ENCODE measurements at places on chromosomes 3 and 15. TPM values are rescaled to one million over a fixed set of nuclear protein-coding genes. Genes with fewer than 3 reads are reported as not detected.

GRCh38 chr3:43953814-43954692 is 263.3 kb downstream of the ABHD5 start:
- no peak for DNase-seq

DNA sequence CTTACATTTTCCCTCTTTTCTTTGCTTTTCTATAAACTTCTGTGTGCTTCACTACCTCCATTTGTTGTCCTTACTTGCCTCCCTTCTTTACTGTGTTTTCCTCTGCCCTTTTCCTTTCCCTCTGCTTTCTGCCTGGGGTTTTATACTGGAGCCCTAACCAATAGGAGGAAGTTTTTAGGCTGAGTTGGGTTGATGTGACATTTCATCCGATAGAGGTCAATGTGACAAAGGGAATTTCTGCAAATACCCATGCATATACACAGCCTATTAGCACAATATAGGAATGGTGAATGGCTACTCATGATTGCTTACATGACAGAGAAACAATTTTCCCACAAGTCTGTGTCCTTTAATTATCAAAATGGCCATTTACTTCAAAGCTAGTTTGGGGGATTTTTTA is 153.0 kb upstream of the ARPP21 start:
- DNase-seq = no peak

- no peak for DNase-seq
Measured at GRCh38 chr3:45571969-45572368, 22.6 kb upstream of the LIMD1 start.

DNA sequence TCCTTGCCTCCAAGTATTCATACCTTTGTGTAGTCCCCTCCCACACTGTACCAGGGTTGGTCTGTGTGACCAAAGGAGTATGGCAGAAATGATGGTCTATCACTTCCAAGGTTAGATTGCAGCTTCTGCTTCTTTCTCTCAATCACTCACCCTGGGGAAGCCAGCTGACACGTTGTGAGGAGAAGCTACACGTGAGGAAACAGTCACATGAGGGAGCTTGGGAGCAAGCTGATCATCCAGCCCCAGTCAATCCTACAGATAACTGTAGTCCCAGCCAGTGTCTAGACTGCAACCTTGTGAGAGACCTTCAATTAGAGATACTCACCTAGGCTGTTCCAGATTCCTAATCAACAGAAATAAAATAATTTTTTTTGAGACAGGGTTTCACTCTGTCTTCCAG is 6.2 kb upstream of the ZNF774 start:
- DNase-seq = no peak

- no peak for DNase-seq
Measured at GRCh38 chr3:129317014-129317771, 38.5 kb downstream of the HMCES start.

GRCh38 chr3:52487050-52487787 is 7.9 kb upstream of the STAB1 start:
- DNase-seq = no peak

GRCh38 chr15:68231102-68231818 is 1.7 kb upstream of the CLN6 start:
- DNase-seq = no peak

- no peak for DNase-seq
Measured at GRCh38 chr15:59436774-59437141, 1.2 kb upstream of the FAM81A start.

DNA sequence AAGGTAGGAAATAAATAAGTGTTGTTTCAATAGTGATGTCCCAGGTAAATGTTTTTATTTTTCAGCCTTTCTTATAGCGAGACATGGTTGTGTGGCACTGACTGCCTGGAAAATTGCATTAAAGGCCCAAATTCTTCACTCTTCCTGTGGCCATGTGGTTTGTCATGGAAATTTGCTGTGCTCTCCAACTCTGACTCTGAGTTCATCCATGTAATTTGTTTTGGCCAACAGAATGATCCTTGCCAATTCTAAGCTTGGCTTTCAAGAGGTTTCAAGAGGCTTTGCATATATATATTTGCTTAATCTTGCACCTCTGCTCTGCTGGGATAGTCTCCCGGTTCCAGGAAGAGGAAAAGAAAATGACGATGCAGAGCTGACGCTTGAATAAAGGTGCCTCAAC is 107.5 kb upstream of the ARHGEF26 start:
- DNase-seq = no peak

- DNase-seq = no peak
Measured at GRCh38 chr15:93250950-93251349, 161.9 kb upstream of the RGMA start.

GRCh38 chr3:32531010-32531647 is 28.5 kb upstream of the CMTM6 start:
- no peak for DNase-seq

DNA sequence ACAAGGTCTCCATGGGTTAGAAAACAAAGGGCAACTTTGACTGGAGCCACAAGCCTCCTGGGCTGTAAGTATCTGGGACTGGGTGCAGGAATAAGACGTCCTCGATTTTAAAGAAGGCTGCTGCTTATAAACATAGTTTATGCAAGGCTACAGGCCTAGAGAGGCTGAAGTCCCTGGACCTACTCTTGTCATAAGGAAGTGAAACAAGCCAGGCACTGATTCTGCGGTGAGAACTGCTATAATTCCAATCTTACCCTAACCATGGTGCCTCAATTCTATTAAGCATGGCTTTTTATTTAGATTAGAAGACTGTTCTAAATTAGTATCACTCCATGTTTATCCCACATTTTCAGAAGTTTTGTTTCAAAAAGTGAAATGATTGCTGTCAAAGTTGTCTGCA is 777.6 kb downstream of the PLOD2 start:
- no peak for DNase-seq

DNA sequence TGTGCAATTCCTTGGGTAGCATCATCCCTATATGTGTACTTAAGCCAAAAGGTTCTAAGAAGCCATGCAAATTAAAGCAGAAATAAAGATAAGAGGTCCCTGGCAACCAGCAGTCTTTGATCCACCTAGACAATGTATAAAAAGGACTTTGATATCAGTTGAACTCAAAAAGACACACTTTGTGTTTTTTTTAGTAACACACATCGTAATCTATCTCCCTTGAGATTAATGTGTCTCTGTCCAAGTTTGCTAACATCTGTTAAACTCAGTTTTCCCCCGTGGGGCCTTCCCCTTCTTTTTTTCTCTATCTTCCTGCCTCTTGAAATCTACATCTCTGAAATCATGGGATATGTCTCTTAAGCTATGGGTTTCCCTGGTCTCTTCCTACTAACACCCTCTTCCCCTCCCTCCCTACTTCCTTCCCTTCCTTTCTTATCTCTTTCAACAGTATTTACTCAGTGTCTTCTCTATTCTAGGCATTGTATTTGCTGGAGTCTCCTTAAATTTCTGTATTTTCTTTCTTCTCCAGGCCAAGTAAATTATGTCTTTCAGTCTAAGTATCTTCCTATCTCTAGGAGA is 27.7 kb downstream of the ALDH1A2 start:
- no peak for DNase-seq

GRCh38 chr3:23496165-23496564 is 293.0 kb downstream of the UBE2E2 start:
- no peak for DNase-seq

GRCh38 chr15:32952901-32953532 is 235.2 kb downstream of the GREM1 start:
- DNase-seq = no peak

DNA sequence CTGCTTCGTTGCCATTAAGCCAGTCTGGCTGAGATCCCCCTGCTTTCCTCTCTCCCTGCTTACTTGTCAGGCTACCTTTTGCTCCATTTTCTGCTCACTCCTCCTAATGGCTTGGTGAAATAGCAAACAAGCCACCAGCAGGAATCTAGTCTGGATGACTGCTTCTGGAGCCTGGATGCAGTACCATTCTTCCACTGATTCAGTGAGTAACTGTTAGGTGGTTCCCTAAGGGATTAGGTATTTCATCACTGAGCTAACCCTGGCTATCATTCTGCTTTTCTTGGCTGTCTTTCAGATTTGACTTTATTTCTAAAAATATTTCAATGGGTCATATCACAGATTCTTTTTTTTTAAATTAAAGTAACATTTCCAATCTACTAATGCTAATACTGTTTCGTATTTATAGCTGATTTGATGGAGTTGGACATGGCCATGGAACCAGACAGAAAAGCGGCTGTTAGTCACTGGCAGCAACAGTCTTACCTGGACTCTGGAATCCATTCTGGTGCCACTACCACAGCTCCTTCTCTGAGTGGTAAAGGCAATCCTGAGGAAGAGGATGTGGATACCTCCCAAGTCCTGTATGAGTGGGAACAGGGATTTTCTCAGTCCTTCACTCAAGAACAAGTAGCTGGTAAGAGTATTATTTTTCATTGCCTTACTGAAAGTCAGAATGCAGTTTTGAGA is 25.0 kb downstream of the CTNNB1 start:
- DNase-seq = no peak

GRCh38 chr15:34436956-34437442 is 609 bp downstream of the GOLGA8A start:
- DNase-seq = peak; percentile 72

GRCh38 chr3:127736801-127737539 is 64.2 kb downstream of the ABTB1 start:
- no peak for DNase-seq

DNA sequence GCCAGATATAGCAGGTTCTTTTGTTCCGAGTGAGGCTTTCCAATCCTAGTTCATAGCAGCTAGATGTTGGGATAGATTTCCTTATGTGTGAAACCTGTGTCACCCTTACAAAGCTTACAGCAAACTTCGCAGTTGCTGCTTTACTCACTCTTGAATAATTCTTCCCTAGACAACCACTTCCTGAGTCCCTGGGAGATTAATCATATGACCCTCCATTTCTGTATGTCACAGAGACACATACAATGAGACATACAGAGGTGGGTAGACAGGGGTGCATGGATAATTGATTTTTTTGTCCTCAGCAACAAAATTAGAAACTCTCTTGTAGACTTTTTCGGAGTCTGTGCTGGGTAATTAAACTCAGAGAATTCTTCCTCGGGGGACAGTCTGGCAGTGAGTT is 163.2 kb downstream of the NSUN3 start:
- no peak for DNase-seq

DNA sequence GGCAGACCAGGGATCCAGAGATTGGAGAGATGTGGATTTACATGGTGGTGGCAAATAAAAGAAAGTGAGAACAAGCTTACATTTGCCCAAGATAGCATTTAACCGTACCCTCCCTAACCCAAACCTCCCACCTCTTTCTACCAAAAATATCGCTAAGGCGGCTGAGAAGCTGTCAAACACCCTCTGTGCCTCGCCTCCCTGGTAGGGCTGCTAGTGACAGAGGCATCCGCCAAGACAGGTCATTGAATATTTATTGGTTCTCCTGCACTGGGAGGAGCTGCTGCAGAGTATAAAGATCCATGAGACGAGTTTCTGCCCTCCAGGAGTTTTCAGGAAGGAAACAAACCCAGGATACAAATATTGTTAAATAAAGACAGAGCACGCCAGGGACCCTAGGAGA is 107.3 kb upstream of the TMC3 start:
- DNase-seq = no peak

DNA sequence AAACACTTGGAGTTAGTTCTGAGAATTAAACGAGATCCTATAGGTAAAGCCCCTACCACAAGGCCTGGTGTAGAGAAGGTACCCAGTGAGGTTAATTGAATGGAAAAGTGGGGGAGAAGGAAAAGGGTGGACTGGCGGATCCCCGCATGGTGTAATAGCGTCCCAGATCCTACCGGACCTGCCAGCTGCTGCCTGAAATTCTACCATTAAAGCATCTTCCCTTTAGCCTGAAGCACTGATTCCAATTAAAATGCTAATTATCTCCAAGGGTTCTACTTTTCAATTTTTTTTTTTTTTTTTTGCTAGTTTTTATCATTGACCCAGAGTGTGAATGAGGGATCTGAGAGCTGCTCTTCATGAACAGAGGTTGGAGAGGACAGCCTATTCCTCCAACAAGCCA is 237.9 kb downstream of the TLE3 start:
- DNase-seq = no peak

DNA sequence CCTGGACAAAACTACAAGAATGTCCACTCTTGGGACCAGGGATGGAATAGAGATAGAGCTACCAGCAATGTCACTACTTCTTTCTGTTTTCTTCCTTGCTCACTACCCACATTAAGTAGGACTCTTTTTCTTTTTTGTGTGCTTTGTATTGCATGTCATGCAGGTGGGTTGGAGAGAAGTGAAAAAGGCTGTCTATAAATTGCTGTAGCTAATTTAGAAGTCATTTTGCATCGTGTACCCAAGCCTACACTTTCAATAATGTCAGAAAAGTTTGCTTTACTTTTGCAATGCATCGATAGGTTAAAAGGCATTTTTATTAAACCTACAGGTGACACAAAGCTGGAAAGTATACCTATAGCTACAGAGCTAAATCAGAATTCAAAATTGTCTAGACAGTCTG is 58.9 kb downstream of the GTF2E1 start:
- no peak for DNase-seq

DNA sequence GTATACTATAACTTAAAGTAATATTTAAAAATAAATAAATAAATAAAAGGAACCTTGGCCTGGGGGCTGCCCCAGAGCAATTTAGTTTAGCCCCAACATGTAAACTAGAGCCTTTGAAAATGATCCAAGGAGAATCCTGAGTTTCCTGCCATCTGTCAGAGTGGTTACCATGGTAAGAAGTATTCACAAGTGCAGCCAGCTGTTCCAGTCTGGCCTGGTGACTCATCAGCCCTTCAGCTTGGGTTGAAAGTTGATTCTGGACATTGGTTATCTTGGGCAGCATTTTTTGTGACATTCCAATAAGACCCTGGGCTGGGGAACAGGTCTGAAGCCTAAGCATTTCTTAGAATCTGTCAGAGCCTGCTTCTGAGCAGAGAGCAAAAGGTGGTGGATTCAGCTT is 72.7 kb upstream of the LRTM1 start:
- DNase-seq = no peak

GRCh38 chr3:186823386-186823785 is 17.1 kb upstream of the RFC4 start:
- no peak for DNase-seq

DNA sequence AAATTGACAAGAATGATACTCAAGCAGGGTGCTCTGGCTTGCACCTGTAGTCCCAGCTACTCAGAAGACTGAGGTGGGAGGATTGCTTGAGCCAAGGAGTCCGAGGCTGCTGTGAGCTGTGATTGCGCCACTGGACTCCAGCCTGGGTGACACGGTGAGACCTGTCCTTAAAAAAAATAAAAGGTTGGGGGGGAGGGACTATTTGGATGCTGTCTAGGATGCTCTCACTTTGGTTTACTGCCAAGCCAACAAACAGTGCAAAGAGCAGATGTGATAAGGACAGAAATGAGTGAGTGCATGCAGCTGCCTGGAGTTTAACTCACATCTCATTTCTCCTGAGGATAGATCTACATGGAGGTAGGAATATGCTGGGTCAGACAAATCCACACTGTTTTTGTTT is 130.0 kb downstream of the FRMD4B start:
- no peak for DNase-seq

SERINC4 gene
- total RNA-seq = 0.46 TPM

CLRN1 gene
- not detected for total RNA-seq

CHRM5 gene
- total RNA-seq = not detected

SHF gene
- 18.7 TPM for total RNA-seq

CXCR6 gene
- total RNA-seq = 0.42 TPM

THAP10 gene
- total RNA-seq = 0.12 TPM

CKMT1A gene
- 0.33 TPM for total RNA-seq

HTR3E gene
- total RNA-seq = not detected

OCA2 gene
- total RNA-seq = not detected

ARPIN gene
- not detected for total RNA-seq

STAC gene
- total RNA-seq = 0.26 TPM

SEMA6D gene
- total RNA-seq = not detected

MESD gene
- 21.7 TPM for total RNA-seq

MOBP gene
- total RNA-seq = not detected

Measured in activated CD4-positive, alpha-beta T cell treated with anti-CD3 and anti-CD28 coated beads for 36 hours (primary cell).